NCI-H748 treated with DMSO at 0.1 percent for 48 hours (cell line): ENCODE measurements at places on chromosomes 6 and 20.
A peak's percentile ranks its signal among the peaks of the same experiment; 100 is the strongest.

- DNase-seq: no peak
Measured at GRCh38 chr6:47836639-47837038, 54.8 kb downstream of the OPN5 start.

DNA sequence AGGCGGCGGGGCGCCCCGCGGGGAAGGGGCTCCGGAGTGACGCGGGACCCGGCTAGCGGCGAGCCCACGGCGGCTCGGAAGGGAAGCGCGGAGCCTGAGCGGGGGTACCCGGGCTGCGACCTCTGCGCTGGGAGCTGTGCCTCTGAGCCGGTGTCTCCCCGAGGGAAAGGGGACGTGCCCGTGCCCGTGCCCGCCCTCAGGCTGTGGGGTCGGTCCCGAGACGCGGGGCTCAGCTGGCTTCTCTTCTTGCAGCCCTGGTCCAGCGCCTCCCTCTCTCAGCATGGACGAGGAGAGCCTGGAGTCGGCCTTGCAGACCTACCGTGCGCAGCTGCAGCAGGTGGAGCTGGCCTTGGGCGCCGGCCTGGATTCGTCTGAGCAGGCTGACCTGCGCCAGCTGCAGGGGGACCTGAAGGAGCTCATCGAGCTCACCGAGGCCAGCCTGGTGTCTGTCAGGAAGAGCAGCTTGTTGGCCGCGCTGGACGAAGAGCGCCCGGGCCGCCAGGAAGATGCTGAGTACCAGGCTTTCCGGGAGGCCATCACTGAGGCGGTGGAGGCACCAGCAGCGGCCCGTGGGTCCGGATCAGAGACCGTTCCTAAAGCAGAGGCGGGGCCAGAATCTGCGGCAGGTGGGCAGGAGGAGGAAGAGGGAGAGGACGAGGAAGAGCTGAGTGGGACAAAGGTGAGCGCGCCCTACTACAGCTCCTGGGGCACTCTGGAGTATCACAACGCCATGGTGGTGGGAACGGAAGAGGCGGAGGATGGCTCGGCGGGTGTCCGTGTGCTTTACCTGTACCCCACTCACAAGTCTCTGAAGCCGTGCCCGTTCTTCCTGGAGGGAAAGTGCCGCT, 686 bp downstream of the ZGPAT start:
- DNase-seq: peak; percentile 0

DNA sequence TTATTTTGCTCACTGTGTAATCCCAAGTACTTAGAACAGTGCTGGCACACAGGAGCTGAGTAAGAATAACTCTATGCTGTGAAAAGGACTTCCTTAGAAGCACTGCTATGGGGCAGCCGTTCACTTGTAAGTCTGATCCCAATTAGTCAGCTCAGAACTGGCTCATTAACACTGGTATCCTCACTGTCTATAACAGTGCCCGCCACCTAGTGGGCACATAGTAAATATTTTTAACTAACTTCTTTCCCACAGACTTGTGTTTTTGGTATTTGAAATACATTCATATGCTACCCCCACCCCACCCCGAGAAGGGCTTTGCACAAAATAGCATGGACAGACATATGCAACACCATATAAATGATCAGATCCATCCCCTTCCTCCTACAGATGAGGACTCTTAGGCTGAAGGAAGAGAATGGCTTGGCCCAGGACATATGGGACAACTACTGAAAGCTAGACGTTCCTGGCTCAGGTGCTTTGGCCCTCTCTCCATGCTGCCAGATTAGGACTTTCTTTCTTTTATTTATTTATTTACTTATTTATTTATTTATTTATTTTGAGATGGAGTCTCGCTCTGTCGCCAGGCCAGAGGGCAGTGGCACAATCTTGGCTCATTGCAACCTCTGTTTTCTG, 47.1 kb downstream of the DST start:
- DNase-seq: peak; percentile 71

DNA sequence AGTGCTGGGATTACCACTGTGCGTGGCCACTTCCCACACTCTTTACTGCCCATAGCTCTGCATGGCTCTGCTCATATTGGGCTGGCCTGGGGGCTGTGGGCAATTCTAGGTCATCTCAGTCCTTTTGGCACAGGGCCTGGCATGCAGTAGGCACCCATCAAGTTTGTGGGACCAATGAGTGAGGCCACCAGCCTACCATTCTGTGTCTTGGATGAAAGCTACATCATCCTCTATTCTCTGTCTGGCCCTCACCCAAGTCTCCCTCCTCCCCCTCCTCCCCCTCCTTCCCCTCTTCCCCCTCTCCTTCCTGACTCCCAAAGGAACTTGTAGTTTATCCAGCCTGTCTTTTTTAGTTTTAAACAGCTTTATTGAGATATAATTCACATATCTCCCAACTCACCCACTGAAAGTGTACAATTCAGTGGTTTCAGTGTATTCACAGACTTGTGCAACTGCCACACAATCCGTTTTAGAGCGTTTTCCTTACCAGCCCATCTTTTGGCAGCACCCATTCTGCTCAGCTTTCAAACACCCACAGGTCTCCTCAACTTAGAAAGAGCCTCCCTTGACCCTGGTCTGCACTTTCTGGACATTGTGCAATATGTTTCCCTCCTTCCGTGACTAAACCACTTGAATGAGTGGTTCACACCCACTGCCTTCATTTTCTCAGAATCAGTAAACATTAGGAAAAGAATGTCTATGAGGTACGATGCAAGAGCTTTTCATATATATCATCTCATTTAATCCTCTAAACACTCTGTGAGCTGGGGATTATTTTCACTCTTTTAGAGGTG, 21.5 kb upstream of the MRPS18A start:
- no peak for DNase-seq

GRCh38 chr6:114342826-114343781, at the start of gene HS3ST5:
Gene HS3ST5 (minus strand): TSS chr6:114343023. CDS start chr6:114062845, 280,178 bp downstream.
- DNase-seq: peak; percentile 64

GRCh38 chr20:47921408-47921807, 136.1 kb upstream of the SULF2 start:
- no peak for DNase-seq

DNA sequence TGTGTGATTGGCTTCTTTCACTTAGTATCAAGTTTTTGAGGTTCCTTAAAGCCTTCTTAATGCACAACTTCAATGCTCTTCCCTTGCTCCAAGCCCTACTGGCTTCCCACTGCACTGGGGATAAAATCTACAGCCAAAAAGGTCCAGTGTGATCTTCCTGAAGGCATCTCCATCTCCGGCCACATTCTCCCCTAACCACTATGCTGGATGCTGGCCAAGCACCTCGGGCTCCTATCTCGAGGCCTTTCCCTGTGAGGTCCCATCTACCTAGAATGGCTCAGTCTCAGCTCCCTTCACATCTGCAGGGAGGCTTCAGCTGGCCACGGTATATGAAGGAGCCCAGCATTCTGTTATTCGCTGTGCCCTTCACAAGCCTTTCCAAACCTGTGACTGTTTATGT, 48.1 kb downstream of the CNKSR3 start:
- DNase-seq: no peak

- DNase-seq: no peak
Measured at GRCh38 chr20:40963505-40963845, 65.1 kb upstream of the TOP1 start.

DNA sequence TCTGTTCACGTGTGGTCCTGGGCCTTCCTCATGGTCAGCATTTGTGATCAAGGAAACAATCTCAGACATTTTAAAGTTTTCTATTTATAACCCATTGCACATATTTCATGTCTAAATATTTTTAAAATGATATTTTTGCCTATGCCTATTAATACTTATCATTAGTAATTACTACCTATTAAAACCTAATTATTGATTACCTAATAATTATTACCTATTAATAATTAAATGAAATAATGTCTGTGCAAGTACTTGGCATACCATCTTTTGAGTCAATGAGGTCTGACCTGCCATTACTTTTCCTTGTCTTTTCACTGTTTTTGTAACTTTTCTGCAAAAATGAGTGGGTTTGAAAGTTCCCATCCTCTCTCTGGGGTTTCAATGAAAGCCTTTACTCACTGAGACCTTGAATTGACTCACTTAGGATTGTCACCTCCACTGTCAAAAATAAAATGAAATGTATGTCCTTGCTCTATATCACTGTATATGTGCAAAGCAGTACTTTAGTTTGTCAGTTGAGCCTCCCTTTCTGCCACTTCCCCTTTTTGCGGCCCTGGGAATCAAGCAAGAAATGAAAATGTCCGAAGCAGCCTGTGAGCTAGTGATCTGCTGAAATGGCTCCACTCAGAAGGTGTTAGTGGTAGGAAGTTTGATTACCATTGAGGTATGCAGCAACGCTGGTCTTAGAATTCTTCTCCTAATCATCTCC, 87.8 kb downstream of the L3MBTL3 start:
- no peak for DNase-seq

DNA sequence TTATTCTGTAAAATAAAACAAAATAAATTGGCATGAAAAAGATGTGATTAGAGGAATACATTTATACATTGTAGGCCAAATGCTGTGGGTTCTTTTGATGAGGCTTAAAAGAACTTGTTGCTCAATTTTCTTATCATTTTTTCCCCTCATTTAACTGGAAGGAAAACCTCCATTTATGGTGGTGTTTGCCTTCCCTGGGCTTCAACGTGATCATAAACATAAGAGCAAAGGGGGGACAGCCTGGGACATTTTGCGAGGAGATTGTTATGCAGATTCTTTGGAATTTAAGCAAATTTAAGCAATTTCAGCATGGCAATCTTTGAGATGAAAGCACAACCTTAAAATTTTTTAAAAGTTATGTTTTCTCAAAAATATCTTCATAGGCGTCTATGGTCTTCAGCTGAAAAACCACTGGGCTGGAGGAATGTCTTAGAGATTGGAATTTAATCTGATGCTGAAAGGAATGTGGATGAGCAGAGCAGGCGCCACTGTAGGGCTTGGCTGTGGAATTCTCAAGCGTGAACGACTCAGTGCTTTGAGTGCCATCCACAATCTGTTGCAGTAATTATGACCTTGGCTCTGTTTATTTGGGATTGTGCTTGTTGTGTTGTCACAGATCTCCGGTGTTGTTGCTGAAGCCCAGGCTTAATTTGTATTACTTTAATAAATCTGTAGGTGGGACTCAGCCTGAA, 149.4 kb upstream of the MLIP start:
- no peak for DNase-seq

DNA sequence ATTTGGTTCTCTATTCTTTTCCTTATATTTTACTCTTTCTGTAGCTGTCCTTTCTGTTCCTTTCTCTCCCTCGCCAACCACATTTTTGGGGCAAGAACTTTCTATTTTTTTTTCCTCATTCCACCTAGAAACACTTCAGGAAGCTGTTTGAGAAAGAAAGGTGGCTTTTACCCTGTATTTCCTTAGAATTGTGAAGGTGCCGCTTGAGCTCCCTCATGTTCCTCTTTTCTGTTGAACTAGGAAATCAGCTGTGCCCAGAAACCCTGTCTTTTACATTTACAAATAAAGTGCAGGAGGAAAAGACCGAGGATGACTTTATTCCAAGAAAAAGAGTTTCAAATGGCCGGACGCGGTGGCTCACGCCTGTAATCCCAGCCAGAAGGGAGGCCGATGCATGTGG, 38.2 kb downstream of the OR2B2 start:
- no peak for DNase-seq

- DNase-seq: peak; percentile 85
Measured at GRCh38 chr6:9140172-9140571, 704.8 kb upstream of the SLC35B3 start.

DNA sequence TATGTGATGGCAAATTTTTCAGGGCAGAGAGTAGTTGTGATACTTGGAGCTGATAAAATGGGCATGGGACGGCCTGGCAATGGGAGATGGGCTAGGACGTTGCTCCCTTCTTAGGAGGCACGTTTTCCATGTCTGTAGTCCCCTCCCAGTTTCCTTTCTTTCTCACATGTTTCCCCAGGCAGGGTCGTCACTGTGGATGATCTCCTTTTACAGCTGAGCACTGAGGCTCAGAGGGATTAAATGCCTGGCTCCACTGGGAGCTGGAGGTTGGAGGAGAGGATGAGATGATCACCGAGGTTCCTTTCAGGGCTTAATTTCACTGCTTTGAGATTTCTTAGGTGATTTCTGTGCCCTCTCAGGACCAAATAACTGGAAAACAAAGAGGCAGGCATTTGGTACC, 136.7 kb downstream of the SOBP start:
- no peak for DNase-seq

DNA sequence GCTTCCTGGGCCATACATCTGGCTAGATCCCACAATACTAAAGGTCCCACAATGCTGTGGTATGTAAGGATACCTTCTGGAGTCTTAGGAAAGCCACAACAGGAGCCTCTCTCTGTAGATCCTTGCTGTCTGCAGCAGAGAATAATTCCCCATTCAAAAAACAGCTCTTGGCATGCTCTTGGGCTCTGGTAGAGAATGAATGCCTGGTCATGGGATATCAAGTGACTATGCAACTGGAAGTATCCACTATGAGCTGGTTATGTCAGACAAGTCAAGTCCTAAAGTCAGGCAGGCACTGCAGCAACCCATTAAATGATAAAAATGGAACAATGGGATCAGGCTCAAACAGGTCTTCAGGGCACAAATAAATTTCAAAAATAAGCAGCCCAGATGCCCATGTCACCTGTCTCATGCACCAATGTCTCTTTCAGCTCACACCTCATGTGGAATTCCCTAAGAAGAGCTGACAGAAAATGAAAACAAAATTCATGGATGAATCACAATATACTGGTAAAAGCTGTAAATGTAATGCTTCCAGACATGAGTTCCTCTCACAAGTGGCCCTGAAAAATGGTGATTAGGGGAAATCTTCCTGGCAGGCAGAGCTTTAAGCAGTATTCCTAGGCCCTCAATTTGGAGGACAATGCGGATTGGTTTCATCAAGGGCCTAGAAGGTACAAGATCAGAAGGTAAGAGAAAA, 4.3 kb downstream of the AK9 start:
- no peak for DNase-seq

DNA sequence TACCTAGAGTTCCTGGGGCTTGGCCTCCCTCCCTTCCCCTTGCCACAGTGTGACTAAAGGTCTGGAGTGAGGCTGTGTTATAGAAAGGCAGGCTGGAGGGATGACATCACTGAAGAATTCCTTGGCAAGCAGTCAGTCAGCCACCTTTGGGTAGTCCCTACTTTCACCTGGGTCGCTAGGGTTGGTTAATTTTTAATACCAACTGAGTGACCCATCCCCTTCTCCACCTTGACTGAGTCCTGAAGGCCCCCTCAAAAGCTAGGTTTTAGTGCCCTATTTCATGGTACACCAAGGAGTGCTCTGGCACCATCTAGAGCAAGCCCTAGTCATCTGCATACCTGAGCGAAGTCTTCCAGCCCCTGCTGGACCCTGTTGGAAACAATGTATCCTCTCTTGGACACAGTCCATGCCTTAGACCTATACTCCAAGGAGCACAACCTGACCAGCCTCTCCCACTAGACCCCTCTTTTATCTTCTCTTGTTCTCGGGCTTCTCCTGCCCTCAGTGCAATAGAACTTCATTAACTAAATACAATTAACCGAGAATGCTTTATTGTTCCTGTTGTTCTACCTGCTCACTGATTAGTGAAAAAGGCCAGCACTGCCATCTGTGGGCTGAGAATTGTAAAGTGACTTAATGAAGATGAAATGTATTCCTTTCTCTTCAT, 44.6 kb downstream of the RIN2 start:
- DNase-seq: no peak

GRCh38 chr6:22827760-22828159, 258.4 kb downstream of the HDGFL1 start:
- no peak for DNase-seq
